ENCODE measurements at places on chromosomes 6 and 20.

- no peak for DNase-seq
These were observed 2.1 kb upstream of the UBE2V1 start for GRCh38 chr20:50115041-50115512.

DNA sequence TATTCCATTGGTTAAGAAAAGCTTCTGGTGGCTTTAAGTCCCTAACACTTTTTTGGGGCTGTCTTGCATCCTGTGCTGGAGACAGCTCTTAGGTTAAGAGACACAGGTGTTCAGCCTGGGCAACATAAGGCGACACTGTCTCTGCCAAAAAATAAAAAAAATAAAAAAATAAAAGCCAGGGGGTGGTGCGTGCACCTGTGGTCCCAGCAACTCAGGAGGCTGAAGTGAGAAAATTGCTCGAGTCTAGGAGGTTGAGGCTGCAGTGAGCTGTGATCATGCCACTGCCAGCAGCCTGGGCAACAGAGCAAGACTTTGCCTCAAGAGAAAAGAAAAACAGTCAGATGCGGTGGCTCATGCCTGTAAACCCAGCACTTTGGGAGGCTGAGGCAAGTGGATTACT lies 55.6 kb upstream of the ZMYND8 start:
- no peak for DNase-seq

- DNase-seq = no peak
These were observed 150.7 kb upstream of the PLCB4 start for GRCh38 chr20:8918145-8918544.

- DNase-seq = no peak
These were observed 392.6 kb downstream of the RFPL4B start for GRCh38 chr6:112739766-112740165.

GRCh38 chr20:51402201-51402600 lies 140.3 kb downstream of the NFATC2 start:
- no peak for DNase-seq
